Stimulated activated CD8-positive, alpha-beta memory T cell treated with anti-CD3 and anti-CD28 coated beads, Interleukin-7, amount 100 ng/mL, for 4 hours (primary cell): ENCODE measurements at places on chromosomes 13 and 19.

GRCh38 chr13:112696869-112697465, 7.1 kb downstream of the ATP11A start:
- DNase-seq = no peak

DNA sequence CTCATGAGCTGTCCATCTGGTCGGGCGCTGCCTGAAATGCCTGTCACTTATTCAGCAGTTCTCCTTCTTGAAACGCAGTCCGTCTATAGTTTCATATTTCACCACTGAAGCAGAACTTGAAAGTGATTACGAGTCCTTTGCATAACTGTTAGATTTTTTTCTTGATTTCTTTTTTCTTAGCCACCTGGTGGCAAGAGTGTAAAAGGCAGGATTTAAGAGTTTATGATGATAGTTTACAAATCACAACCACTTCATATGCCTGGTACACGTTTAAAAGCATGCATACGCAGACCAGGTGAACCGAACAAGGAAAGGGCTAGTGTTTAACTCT, 45.8 kb downstream of the GGACT start:
- no peak for DNase-seq

DNA sequence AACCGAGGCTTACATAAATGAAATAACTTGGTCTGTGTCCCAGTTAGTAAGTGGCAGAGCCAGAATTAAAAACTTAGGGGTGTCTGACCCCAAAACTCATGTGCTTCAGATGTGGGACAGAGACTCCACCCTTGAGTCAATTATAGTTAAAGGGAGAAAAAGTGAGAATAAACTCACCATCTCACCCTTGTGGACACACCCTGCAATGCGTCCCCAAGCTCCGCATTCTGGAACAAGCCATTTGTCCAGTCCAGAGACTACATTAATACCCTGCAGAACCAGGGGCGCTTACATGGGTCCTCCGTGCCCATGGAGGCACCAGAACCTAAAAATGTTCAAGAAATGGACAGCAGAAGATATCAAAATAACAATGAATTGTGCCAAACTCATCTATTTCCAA, 207.0 kb upstream of the ZNF507 start:
- no peak for DNase-seq

DNA sequence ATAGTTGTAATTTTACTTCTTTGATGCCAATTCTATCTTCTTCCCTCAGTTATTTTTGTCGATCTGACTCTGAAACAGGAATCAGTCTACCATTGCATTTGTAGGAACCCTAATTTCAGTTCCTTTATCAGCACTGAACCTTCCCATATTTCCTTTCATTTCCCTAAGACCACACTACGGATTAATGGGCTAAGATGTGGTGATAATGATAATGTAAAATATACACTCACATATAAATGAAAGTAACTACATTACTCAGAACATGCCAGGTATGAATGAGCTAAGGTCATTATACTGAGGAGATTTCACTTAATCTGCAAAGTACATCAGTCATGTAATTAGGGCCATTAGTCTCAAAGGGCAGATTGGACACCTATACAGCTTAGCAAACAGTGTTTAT, 60.2 kb upstream of the RFC3 start:
- DNase-seq = no peak

DNA sequence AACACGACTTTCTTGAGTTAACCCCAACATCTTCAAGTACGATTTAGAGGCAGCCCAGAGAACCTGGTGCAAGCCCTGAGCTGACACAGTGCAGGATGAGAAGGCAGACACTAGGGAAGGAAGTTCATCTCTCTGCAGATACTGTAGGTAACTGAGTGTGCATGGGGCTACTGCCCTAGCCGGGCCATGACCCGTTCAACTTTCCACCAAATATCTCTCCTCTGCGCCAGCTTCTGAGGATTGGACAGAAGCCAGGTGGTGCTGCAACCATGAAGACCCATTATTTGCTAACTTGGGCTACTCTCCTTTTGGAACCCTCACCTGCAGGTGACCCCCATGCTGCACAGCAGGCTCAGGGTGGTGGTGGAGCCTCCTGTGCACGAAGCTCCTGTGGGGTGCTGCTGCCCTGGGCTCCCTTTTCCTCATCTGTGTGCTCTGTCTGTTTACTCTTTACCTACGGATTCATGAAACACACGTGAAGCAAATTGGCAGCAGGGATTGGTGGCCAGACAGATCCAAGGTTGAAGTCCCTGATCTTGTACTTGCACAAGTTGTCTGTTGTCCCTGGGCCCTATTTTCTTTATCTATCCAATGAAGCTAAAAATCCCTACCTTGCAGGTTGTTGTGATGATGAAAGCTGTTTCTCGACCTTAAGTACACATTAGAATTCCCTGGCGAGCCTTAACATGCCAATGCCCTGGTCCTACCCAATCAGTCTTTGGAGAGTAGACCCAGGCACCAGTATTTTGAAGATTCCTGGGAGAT, 227.8 kb downstream of the LACC1 start:
- DNase-seq = no peak

DNA sequence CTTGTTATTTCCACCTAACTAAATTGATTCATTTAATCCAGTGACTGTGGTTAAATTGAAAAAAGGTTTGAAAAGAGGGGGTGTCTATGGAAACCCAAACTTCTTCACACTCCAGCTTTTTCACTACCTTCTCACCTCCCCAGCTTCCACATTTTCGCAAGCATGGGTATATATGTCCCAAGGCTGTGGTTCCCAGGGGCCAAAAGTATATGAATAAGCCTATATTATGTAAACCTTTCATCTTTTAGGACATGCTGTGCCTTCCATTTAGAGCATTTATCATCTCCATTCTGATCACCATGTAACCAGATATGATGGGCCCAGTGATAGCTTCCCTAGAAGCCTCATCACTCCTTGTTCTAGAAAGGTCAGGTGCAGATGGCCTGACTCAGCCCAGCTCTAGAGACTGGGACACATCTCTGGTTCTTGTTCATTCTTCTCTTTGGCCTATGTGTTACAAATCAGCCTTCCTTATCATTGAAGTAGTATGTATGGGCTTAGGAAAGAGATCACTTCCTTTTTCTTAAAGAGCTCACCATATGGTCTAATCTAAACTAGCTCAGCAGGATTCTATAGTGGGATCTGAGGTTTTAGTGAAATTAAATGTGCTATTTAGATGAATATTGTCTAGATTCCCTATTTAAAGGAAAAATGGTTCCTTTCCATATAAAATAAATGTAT, 19.5 kb upstream of the ARL11 start:
- DNase-seq = no peak

- no peak for DNase-seq
Observed at GRCh38 chr13:44605275-44605674, 29.1 kb upstream of the TSC22D1 start.

- no peak for DNase-seq
Observed at GRCh38 chr13:73851104-73851503, 283.1 kb downstream of the KLF12 start.

DNA sequence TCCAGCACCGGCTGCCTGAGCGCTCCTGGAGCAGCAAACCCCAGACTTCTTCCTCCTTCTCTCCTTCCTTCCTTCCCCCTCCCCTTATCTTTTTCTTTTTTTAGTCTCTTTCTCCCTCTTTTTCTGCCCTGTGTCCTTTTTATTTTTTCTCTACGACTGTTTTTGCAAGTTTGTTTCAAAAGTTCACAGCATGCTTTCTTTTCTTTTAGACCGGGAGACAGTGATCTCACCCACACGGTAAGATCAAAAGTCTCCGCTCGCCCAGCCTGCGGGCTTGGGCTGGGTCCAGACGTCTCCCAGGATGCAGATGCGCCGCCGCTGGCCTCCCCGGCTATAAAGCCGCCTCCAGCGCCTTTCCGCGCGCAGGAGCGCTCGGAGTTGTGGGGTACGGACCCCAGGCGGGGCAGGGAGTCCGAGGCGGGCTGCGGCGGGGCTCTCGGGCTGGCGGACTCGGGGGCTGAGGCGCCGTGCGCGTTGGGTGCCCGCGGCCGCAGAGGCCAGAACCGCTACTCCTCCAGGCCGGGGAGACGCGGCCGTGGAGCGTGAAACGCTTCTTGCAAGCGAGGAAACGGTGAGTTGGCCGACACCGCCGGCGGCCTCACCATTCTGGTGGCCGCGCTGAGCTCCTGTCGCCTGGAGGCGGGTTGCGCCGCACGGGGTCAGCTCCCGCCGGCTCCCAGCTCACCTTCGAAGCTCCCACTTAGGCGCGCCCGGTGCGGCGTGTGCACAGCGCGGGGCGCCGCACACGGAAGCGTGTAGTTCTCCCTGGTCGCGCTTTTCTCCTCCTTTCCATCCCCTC, 2.0 kb upstream of the TSHZ3 start:
- DNase-seq = no peak

GRCh38 chr13:30085087-30085486, 222.3 kb downstream of the KATNAL1 start:
- DNase-seq = no peak

DNA sequence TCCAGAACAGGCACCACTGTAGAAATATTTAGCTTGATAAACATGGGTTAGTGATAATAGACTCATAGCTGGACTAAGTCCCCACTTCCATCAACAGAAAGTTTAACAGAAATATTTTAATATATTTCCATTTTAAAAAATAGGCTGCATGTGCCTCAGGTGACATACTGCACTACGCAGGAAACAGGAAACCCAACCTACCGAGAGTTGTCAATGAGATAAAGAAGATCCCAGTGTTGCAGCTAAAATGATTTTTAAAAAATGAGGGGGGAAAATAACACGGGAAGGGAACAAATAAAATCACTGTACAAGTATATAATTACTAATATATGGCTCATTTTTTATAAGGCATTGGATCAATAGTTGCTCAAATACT, 154.8 kb downstream of the TBC1D4 start:
- no peak for DNase-seq

DNA sequence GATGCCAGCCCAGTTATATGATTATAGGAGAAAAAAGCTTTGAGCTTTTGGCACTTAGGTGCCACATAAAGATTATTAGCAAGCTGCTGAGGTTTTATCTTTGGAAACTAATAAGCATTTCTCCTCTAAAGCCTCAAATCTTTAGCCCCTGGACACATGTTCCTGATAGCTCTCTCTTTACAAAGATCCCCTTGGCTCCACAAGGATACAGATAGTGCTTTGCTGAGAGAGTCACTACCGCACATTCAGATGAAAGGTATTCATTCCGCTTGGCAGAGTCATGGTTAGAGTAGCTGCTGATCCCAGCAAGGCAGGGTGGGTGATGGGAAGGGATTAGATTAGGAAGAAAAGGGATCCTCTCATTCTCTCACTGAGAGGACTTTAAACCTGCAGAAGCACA, 28.2 kb upstream of the PSG7 start:
- DNase-seq = no peak

GRCh38 chr13:101739382-101740178, 287.1 kb downstream of the ITGBL1 start:
- DNase-seq = no peak

- no peak for DNase-seq
Observed at GRCh38 chr19:54421169-54421516, 5.9 kb downstream of the TTYH1 start.

DNA sequence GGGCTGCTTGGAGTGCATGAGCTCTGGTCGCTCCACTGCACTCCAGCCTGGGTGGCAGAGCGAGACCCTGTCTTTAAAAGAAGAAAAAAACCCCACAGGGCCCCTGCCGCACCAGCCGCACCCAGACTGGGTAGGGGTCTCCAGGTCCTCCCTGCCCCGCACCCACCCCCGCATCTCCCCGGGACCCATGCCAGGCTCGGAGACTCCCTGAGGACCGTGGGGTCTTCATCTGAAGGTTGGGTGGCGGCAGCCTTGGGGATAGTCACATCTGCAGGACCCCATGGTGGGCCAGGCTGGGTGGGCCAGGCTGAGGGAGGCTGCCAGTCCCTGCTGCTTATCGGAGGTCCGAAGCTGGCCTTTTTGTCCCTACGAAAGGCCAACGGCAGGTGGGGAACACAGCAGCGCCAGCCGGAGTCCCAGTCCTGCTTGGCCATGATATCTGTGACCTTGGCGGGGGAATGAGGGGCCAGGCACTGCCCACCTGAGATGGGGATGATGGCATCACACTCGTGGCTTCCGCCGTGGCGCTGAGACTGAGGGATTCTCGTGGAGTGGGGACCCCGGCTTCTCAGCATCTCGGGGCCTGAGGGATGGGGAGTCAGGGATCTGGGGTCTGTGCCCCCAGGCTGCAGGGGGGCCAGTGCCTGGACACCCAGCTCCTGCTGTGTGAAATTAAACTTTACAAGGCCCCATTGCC, 11.1 kb downstream of the EFNA2 start:
- no peak for DNase-seq

GRCh38 chr13:99733346-99733745, 232.1 kb downstream of the TM9SF2 start:
- no peak for DNase-seq

DNA sequence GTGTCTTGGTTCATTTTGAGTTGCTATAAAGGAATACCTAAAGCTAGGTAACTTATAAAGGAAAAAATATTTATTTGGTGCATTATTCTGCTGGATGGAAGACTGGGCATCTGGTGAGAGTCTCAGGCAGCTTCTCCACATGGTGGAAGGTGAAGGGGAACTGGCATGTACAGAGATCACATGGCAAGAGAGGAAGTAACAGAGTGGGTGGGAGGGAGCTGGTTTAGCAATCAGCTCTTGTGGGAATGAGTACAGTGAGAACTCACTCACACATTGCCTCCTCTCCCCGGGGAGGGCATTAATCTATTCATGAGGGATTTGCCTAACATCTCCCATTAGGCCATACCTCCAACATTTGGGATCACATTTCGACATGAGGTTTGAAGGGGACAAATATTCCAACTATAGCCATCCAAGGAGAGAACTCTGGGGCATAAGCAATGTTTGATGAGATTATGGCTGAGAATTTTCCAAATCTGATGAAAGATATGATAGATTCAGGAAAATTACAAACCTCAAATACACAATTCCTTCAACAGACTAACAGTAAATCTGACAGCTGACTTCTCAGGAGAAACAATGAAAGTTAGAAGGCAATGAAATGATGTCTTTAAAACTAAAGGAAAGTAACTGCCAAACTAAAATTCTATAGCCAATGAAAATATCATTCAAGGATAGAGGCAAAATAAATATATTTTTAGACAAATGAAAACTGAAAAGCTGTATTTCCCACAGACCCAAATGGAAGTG, 52.5 kb downstream of the MTUS2 start:
- no peak for DNase-seq

DNA sequence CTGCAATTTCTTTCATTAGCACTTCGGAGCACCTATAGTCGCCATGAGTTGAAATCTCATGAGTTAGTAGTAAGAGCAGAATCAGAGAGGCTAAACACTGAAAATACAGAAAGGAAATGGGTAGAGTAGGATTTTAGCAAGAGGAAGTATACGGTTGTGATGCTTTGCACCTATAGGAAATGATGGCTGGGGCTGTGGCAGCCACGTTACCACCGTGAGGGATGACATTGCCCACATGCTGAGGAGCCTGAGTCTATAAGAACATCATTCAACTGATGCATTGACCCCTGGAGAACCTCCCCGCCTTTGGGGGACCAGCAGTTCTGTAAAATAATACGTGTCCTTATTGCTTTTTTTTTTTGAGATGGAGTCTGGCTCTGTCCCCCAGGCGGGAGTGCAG, 20.4 kb downstream of the FAM187B start:
- no peak for DNase-seq

- DNase-seq = no peak
Observed at GRCh38 chr19:16106121-16106520, 5.6 kb upstream of the RAB8A start.

- no peak for DNase-seq
Observed at GRCh38 chr19:4217429-4218264, 11.7 kb upstream of the EBI3 start.
